ENCODE measurements at places on chromosomes 1 and 21.
A peak's percentile ranks its signal among the peaks of the same experiment; 100 is the strongest.

GRCh38 chr1:40435876-40436275, 14.4 kb upstream of the ZFP69B start:
- no peak for DNase-seq
- H3K27me3 ChIP-seq, result no peaks in the 10 kb centered on the region
- no peak overlapping the region for H3K4me3 ChIP-seq
- no peak overlapping the region for H3K27ac ChIP-seq
- H3K4me1 ChIP-seq, result peaks cover 2% of the 10 kb centered on the region

DNA sequence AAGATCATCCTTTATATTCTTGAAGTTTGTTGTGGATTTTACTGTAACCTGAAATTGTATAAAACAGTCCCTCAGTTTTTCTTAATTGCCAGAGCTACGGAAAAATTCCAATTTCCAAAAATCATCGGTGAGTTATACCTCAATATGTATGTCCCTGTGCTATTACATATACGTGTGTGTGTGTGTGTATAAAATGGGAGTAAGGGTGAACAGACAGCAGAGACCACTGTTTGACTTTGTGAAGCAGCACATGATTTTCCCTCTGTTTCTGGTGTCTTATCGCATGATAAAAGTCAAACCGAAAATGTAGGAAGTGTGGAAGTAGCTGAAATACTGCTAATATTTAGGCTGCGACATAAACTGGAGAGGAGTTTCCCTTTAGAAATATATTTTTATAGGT, 1.2 kb downstream of the OR2T1 start:
- H3K4me3 ChIP-seq, result no peak overlapping the region
- no peaks in the 10 kb centered on the region for H3K36me3 ChIP-seq
- peaks cover 3% of the 10 kb centered on the region for H3K4me1 ChIP-seq
- H3K27me3 ChIP-seq, result no peaks in the 10 kb centered on the region
- DNase-seq, result no peak

- no peak for DNase-seq
- H3K27ac ChIP-seq, result no peak overlapping the region
- no peaks in the 10 kb centered on the region for H3K27me3 ChIP-seq
- H3K36me3 ChIP-seq, result no peaks in the 10 kb centered on the region
- no peak overlapping the region for H3K4me3 ChIP-seq
- H3K4me1 ChIP-seq, result no peaks in the 10 kb centered on the region
Observed at GRCh38 chr1:85605484-85606413, 25.2 kb downstream of the CCN1 start.

GRCh38 chr21:42346441-42346840, 4.4 kb downstream of the TFF2 start:
- H3K27me3 ChIP-seq, result no peaks in the 10 kb centered on the region
- H3K4me3 ChIP-seq, result no peak overlapping the region
- no peaks in the 10 kb centered on the region for H3K36me3 ChIP-seq

DNA sequence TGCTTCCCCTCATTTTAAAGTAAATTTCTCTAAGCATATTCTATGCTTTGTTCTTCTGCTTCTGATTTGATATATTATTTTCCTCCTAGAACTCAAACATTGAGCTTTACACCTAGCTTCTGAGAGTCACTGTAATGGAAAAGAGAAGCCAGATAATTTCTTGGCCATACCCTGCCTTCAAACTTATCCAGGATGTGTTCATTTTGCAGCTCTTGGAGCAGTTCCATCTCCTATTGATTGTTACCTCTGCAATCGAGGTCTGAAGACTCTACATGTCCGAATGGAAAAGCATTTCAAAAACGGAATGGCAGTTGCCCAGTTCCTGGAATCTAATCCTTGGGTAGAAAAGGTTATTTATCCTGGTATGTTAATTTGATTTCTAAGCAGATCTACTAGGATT, 20.8 kb downstream of the CTH start:
- no peak overlapping the region for H3K4me3 ChIP-seq
- peaks cover 7% of the 10 kb centered on the region for H3K4me1 ChIP-seq
- peaks cover 29% of the 10 kb centered on the region for H3K36me3 ChIP-seq
- no peak for DNase-seq
- no peak overlapping the region for H3K27ac ChIP-seq

- H3K27ac ChIP-seq, result peak overlapping the region; percentile 86
- peaks cover 66% of the 10 kb centered on the region for H3K27me3 ChIP-seq
- DNase-seq, result no peak
- peaks cover 25% of the 10 kb centered on the region for H3K36me3 ChIP-seq
- peak overlapping the region; percentile 92 for H3K4me3 ChIP-seq
Observed at GRCh38 chr21:26843933-26844257, 1.3 kb downstream of the ADAMTS1 start.

DNA sequence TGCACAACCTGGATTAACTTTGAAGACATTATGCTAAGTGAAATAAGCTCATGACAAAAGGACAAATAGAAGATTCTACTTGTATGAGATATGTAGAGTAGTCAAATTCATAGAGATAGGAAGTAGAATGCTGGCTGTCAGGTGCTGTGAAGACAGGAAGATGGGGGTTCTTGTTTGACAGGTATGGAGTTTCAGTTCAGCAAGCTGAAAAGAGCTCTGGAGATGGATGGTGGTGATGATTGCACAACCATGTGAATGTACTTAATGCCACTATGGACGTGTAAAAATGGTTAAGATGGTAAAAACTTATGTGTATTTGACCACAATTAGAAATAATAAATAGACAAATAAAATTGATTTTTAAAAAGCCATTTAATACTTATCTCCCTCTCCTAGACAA, 169.8 kb upstream of the DUSP10 start:
- no peak overlapping the region for H3K4me3 ChIP-seq
- H3K27ac ChIP-seq, result no peak overlapping the region
- H3K36me3 ChIP-seq, result no peaks in the 10 kb centered on the region
- no peak for DNase-seq

GRCh38 chr1:81437213-81437612, 363.5 kb upstream of the ADGRL2 start:
- H3K4me1 ChIP-seq, result no peaks in the 10 kb centered on the region
- no peak overlapping the region for H3K4me3 ChIP-seq
- DNase-seq, result no peak
- no peaks in the 10 kb centered on the region for H3K36me3 ChIP-seq
- H3K27ac ChIP-seq, result no peak overlapping the region

GRCh38 chr1:201013031-201013485, 10.5 kb downstream of the KIF21B start:
- H3K4me1 ChIP-seq, result peaks cover 66% of the 10 kb centered on the region
- peak overlapping the region; percentile 63 for H3K4me3 ChIP-seq
- no peaks in the 10 kb centered on the region for H3K27me3 ChIP-seq
- peaks cover 18% of the 10 kb centered on the region for H3K36me3 ChIP-seq
- DNase-seq, result no peak

- no peak overlapping the region for H3K4me3 ChIP-seq
- H3K27ac ChIP-seq, result no peak overlapping the region
- H3K36me3 ChIP-seq, result no peaks in the 10 kb centered on the region
Observed at GRCh38 chr21:24050231-24050630, 1557.0 kb downstream of the MRPL39 start.

- no peak overlapping the region for H3K4me3 ChIP-seq
- no peak overlapping the region for H3K27ac ChIP-seq
- peaks cover 18% of the 10 kb centered on the region for H3K36me3 ChIP-seq
- no peaks in the 10 kb centered on the region for H3K27me3 ChIP-seq
- no peak for DNase-seq
Observed at GRCh38 chr21:25737421-25737820, 2.6 kb downstream of the GABPA start.

DNA sequence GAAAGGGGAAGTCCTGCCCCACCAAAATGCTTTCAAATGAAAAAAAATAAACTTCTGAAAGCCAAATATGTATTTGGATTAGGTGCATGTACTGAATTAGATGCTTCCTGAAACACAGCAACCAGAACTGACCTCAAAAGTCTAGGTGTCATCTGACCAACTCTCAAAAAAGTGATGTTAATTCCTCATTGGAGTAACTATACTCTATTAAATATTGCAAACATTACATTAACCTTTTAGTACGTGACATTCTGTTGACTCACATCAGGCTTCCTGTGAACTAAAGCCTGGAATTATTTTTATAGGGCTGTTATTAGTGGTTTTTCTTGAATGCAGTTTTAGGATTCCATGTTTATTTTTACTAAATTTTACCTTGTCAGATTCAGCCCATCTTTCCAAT, 73.5 kb downstream of the ASTN1 start:
- no peak overlapping the region for H3K4me3 ChIP-seq
- no peak for DNase-seq
- H3K27me3 ChIP-seq, result no peaks in the 10 kb centered on the region
- no peaks in the 10 kb centered on the region for H3K36me3 ChIP-seq
- no peak overlapping the region for H3K27ac ChIP-seq

DNA sequence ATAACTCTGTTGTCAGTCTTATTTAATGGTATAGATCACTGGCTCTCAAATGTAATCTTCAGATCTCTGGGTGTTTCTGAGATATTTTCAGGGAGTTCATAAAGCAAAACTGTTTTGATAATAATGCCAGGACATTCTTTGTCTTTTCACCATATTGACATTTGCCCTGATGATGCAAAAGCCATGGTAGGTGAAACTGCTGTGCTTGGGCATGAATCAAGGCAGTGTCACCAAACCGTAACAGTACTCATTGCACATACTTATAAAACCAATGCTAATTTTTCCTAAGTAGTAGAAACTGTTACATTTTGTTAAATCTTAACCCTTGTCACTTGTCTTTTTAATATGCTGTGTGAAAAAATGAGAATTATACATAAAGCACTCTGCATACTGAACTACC, 76.0 kb downstream of the RPS6KC1 start:
- H3K4me3 ChIP-seq, result no peak overlapping the region
- no peak overlapping the region for H3K27ac ChIP-seq
- no peaks in the 10 kb centered on the region for H3K36me3 ChIP-seq
- H3K27me3 ChIP-seq, result no peaks in the 10 kb centered on the region

DNA sequence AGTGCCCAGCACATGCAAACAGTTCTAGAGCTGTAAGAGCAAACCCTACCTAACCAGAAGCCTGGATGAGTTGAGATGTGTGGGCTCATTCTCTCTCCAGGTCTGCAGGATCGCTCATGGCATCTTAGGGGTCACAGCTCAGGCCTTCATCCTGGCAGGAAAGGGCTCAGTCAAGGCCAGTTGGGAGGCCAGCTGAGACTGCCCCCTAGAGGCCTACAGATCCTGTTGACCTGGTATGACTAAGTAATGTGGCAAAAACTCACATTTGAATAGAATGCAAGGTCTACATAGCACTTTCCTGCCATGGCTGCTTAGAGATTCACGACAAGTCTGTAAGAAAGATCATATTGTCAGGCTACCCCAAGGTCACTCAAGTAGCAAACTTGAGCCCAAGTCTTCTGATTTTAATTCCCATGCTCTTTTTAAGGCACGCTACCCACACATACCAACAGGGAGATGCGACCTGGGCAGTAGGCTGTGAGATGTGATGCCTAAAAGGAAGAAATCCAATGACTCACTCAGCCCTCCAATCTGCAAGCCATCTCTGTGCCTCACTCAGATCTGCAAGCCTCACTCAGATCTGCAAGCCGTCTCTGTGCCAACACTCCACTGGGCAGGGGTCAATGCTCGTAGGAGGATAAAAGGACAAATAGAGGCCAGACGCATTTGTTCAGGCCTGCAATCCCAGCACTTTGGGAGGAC, 5.1 kb upstream of the CAPN8 start:
- H3K27me3 ChIP-seq, result peaks cover 8% of the 10 kb centered on the region
- no peaks in the 10 kb centered on the region for H3K36me3 ChIP-seq
- H3K27ac ChIP-seq, result no peak overlapping the region
- DNase-seq, result peak; percentile 6

Data from T-helper 2 cell treated with Interferon-gamma antibody and Interleukin-4, amounts not matched to agents 5 μg/mL and 100 μg/mL, for 36 hours (primary cell).